GM12865 (cell line): ENCODE measurements at places on chromosomes 13 and 19.
A peak's percentile ranks its signal among the peaks of the same experiment; 100 is the strongest.

DNA sequence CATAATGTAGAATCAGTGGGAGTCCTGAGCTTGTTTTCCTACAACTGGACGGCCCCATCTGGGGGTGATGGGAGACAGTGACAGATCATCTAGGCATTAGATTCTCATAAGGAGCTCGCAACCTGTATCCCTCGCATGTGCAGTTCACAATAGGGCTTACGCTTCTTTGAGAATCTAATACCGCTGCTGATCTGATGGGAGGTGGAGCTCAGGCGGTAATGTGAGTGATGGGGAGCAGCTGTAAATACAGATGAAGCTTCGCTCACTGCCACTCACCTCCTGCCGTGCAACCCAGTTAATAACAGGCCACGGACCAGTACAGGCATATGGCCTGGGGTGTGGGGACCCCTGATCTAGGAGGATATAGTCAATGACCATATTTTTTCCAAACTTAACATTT lies 38.8 kb downstream of the RCBTB1 start:
- no peak for DNase-seq

DNA sequence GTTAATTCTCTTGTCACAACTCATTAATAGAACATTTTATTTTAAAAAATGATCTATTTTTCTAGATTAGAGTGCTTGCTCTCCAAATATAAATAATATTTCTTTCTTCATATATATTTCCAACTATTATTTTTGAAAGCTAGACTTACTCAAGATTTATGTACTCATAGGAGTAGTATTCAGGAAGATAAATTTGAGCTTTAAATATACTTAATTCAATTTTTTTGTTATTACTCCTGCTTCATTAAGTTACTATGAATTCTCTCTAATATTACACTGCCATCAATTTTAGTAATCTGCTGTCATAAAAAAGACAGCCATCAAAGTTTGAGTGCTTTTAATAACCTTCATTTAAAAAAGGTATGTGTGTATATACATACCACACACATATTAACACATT lies 161.9 kb upstream of the PCDH9 start:
- no peak for DNase-seq

GRCh38 chr13:60431108-60431700 lies 34.2 kb downstream of the TDRD3 start:
- peak; percentile 77 for DNase-seq

DNA sequence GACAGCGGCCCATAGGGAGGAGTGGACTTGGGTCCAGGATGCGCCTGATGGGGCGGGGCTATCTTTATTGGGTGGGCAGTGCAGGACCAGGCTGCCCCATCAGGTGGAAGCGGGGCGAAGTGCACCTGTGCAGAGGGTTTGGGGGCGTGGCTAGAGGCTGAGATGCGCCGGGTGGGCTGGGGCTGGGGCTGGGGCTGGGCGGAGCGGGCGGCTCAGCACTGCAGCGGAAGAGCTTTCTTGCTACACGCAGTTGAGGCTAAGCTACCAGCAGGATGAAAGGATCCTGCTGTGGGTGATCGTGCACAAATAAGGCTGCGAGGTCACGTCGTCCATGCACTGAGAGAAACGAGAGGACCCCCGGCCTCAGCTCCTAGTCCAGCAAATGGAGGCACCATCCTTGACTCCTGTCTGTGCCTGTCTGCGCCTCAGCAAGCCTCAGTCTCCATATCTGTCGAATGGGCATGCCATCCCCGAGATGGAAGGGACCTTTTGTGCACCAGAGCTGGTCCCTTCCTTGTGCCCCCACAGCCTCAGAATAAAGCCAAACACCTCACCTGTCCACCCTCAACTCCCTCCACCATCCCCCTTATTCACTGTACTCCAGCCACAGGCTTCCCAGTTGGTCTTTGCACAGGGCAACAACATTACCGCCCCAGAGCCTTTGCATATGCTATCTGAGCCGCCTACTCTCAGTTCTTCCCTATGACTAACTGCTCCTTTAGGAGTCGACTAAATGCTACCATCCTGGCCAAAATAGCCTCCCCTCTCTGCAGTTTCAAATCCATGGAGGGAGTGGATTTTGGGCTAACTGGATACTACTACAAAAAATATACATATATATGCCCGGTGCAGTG lies 21.0 kb upstream of the HOMER3 start:
- no peak for DNase-seq

GRCh38 chr13:93116809-93117208 lies 109.8 kb upstream of the GPC6 start:
- no peak for DNase-seq

DNA sequence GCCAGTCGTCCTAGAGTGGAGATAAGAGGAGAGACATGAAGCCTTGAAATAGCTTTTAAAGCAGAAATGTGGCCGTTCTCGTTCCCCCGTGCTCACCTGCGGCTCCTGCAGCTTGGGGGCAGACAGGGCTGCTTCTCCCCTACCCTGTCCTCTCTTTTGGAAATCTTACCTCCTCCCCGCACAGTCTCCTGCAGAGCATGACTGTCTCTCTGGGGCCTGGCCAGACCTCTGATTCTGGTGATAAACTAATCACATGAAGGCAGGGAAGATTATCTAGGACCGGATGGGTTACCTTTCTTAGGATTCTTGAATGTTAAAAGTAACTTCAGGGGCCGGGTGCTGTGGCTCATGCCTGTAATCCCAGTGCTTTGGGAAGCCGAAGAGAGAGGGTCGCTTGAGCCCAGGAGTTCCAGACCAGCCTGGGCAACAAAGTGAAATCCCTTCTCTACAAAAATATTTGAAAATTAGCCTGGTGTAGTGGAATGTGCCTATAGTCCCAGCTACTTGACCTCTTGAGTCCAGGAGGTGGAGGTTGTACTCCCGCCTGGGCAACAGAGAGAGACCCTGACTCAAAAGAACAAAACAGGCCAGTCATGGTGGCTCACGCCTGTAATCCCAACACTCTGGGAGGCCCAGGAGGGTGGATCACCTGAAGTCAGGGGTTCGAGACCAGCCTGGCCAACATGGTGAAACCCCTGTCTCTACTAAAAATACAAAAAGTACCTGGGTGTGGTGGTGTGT lies 8.1 kb downstream of the CEBPA start:
- DNase-seq, result no peak

DNA sequence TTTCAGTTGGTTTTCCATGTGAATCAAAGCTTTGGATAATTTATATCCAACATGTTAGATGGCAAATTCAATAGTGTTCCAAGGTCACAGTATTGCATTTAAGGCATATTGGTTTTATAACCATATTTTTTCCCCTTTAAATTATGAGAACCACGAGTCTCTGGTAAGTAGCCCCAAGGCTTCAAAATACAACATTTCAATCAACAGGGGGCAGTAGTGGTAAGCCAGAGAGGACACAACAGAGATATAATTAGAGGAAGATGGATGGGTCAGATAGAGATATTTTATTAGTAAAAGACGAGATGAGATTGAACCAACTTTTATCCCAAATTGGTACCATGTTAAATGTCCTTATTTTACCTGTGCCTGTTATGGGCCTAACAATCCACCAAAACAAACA lies 53.1 kb downstream of the KL start:
- peak; percentile 48 for DNase-seq

DNA sequence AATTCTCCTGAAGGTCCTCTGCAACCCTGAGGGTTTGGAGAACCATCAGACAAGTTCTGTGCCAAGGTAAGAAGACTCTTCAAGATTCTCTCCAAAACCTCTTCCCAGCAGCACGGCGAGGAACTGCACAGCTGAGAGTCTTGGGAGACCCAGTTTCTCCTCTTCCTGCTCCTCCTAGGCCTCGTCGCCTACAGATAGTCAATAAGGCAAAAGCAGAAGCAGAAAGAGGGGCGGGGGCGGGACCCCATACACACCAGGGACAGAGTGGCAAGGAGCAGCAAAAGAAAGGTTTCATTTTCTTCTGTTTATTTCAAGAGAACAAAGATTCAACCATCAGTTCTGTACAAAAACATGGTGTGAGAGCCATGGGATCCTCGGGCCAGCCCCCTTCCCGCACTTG lies 9.1 kb downstream of the KDELR1 start:
- DNase-seq, result no peak

DNA sequence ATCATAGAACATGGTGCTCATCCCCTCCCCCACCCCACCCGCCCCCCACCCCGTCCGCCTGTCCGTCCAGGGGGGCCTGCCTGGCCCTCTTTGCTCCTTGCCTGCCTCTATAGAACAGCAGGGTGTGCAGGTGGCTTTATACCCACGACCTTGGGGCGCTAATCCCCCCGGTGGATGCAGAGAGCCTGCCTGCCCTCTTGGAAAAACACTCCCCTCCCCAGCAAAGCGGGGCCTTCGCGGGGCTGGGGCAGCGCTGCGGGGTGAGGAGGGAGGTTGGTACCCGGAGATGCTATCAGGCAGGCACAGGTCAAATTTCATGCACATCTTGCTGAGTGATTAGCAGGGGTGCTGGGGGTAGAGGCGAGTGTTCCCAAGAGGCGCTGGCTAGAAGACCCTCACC lies 21.9 kb downstream of the RFX1 start:
- no peak for DNase-seq

- DNase-seq, result no peak
Measured at GRCh38 chr19:58334691-58335249, 8.0 kb downstream of the ZSCAN22 start.

- DNase-seq, result peak; percentile 76
Measured at GRCh38 chr13:46173656-46174055, 8.3 kb downstream of the LCP1 start.

DNA sequence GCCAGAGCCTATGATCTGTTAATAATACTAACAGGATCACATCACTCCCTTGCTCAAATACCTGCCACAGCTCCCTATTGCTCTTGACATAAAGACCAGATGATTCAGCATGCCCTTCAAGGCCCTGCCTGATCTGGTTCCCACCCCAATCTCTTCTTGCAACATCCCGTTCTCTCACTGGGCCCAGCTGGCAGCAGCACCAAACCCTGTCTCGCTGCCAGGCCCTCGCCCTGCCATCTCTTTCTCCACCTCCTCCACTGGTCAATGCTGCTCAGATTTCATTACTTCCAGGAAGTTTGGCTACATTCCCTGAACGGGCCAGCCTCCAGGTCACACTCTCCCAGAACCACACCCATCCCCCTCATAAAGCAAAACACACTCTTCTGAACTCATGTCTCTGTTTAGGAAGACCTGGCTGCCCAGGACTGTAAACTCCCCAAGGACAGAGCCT lies 8.6 kb upstream of the BCAT2 start:
- no peak for DNase-seq

- peak; percentile 69 for DNase-seq
Measured at GRCh38 chr19:8396563-8397203, 6.5 kb downstream of the RAB11B start.

DNA sequence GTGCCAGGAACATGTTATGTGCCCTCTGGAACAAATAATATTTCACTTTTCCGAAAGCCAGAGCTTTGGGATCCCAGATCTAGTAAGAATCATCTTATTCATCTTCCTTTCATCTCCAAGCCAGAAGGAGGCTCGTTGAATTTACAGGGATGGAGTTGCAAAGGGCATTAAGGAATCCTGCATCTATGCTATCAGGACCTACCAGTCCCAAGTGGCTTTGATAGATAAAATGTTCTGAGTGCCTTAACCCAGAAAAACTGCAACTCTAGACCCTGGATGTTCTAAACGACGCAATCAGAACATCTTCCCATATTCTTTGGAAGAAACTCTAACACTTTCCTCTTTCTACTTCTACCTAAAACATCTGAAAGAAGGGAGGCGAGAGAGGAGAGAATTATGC lies 9.2 kb upstream of the EDDM13 start:
- DNase-seq, result no peak

DNA sequence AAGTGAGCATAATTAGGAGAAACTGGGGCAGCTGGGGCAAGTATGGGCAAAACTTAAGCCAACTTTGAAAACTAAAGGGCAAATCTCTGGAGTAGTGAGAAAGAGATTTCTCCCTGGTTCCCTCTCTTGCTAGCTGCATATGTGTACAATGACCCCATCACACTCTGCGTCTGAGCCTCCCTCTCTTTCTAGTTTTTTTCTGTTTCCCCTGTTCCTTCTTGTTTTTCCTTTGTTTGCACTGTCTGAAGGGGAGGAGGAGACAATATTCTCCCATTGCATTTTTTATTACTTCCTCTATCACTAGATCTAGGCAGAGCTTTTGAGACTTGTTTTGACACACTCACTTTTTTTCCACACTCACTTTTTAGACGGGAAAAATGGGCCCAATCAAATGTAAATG lies 11.2 kb upstream of the CLDN10 start:
- DNase-seq, result no peak

GRCh38 chr13:107716241-107716640 lies 499.1 kb downstream of the LIG4 start:
- DNase-seq, result no peak

GRCh38 chr13:39588384-39588783 lies 14.6 kb downstream of the LHFPL6 start:
- DNase-seq, result no peak

DNA sequence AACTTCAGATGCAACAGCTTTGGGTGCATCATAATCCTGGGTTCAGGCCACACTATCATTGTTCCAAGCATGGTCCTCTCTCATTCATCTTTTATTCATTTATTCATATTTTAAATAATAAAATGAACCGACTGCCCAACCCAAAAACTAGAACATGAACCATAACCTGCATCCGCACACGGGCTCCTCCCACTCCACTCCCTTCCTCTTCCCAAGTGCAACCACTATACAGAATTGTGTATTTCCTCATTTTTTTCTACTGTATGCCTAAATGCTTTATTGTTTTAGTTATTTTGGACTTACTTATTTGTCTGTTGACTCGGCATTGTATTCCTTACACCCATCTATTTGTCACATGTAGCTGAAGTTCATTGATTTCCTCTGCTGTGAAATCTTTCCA lies 30.7 kb upstream of the POMP start:
- DNase-seq, result no peak

- no peak for DNase-seq
Measured at GRCh38 chr13:58254943-58255342, 623.4 kb downstream of the PCDH17 start.

DNA sequence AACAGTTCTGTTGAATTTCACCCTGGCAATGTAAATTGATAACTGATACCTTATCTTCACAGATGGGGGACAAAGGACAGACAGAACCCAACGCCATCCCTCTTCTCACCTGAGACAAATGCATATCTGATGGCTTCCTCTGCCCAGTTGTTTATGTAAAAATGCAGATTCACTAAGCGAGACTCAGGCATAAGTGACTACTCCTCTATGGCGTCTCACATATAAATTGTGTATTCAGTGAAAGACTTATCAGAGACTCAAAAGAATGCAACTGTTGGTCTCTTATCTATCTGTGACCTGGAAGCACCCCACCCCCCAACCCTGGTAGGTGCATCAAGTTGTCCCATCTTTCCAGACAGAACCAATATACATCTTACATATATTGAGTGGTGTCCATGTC lies 13.3 kb upstream of the CALM3 start:
- no peak for DNase-seq

- DNase-seq, result no peak
Measured at GRCh38 chr19:13909430-13909829, 3.4 kb downstream of the CC2D1A start.
